ENCODE measurements at places on chromosomes 2 and 18.

- DNase-seq = no peak
Measured at GRCh38 chr2:111669928-111670695, 213.9 kb downstream of the ANAPC1 start.

GRCh38 chr2:238247002-238247822 is 7.4 kb upstream of the HES6 start:
- no peak for DNase-seq

DNA sequence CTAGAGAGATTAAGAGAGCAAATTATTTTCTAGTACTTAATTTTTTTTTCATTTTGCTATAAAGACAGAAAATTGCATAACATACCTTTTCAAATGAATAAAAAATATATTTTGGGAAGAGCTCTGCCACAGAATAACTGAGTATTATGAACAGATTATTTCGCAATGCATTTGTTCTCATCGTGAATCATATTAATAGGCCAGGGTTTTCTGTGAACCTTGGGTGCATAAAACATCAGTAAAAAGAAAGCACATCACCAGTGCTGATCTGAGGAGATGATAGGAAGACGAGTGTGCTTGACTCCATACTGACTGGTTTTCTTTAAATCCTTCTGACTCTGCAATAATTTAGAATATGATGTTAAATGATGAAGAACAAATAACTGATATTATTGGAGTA is 409.1 kb downstream of the CPS1 start:
- no peak for DNase-seq

DNA sequence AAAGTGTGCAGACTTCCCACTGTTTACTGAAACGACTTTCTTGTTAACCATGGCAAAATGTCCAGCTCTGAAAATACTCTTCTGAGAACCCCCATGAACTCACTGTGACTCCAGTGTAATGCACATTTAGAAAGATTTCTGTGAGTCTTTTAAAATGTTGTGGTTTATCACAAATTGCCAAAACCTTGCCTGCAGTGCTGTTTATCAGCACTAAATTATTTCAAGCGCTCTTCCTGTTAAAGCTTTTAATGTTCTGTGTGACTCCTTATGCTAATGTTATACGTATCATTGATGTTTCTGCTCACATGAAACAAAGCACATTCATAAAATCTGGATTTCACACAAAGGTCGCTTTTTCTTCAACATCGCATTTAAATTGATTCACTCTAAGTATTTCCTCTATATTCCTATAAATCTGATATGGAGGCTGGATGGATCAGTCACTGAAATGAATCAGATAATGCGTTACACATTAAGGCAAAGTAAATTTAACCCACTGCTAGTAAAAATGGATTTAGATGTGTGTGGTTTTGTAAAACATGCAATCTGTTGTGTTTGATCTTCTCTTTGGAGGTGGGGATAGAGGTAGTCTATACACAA is 521.2 kb downstream of the NYAP2 start:
- no peak for DNase-seq

DNA sequence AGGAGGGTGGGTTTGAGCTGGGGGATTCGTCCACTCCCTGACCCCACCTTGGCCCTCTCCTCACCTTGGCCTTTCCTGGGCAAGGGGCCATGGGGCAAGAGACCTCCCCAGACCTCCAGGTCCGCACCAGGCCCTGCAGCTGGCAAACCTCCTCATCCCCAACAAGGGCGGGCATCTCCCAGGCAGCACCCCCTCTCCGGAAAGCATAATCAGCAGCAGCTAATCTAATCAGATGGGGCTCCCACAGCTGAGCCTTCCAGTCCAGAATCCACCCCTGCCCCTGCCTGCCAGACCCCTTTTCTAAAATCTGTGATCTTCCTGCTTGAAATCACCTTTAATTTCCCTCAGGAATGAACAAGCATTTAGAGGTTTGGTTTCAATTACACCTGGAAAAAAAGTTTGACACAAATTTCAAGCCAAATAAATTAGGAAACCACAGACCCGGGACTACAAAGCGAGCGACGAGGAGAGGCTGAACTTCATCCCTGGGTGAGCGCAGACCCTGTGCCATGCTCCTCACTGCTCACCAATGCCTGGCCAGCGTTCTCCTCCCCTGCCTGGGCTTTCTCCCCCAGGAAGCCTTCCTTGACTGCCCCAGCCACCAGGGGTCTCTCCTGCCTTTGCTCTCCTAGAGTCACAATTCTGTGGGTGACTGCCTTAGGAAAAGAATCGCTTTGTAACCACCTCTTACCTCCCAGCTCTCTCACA is 143.0 kb upstream of the MYCN start:
- DNase-seq = no peak

DNA sequence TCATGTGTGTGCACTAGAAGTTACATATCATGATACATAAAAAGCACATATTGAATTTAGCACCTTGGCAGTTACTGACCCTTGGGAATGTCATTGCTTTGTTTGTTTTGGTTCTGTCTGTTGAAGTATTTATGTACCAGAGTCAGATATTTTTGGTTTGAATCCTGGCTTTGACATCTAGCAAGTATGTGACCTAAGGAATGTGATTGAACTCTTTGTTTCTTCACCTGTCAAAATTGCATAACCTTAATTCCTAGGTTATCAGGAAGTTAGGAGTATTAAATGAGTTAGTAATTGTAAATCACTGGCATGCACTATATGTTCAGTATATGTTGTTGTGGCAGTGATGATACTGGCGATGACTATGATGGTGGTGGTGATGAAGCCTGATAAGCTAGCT is 1003.5 kb upstream of the NRXN1 start:
- DNase-seq = no peak

- no peak for DNase-seq
Measured at GRCh38 chr2:201707753-201708152, 9.3 kb upstream of the MPP4 start.

DNA sequence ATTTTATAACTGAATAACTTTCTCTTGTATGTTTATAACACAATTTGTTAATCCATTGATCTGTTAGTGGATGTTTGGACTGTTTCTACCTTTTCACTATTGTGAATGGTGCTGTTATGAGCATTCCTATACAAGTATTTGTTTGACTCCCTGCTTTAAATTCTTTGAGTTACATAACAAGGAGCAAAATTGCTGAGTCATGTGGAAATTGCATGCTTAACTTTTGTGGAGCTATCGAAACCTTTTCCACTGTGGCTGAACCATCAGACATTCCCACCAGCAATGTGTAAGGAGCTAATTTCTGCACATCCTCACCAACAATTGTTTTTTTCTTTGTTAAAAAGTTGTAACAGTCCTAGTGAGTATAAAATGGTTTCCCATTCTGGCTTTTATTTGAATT is 415.5 kb downstream of the CBLN2 start:
- DNase-seq = no peak

DNA sequence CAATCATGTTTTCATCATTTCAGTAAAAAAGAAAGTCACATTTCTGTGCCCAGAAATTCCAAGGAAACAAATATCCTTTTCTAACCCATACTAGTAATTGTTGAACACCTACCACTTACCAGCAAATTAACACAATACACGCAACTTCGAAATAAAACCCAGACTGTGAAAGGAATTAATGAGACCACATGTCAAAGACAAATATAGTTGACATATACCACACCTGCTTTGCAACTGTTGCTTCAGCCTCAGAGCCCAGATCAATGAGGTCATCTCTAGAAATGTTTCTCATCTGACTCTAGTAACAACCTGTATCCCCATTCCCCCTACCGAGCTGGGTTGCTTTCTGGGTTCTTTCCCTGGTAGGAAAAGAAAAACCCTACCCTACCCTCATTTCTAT is 52.6 kb downstream of the TRIP12 start:
- DNase-seq = no peak

DNA sequence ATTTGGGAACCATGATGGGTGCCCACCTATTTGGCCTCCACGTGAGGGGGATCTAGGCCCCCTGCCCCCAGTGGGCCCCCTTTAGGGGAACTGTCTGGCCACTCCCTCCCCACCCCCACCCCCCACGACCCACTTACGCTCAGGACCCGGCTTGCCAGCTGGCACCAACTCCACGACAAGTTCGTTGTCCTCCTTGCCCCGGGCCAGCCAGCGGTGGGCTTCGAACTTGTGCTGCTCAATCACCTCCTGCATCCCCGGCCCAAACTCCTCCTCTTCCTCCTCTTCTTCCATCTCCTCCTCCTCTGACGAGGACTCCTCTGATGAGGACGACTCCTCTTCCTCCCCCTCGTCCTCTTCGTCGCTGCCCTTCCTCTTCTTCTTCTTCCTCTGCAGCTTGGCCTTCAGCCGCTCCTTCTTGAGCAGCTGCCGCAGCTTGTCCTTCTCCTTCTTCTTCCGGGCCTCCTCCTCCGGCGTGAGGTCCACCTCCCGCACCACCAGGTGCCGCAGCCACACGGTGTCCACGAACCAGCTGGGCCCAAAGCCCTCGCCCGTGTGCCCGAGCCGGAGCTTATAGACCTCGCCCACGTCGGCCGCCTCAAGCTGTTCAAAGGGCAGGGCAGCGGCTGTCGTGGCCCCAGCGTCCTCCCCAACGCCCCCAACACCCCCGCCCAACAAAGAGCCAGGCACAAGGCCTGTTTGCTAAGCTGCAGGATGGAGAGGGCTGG is 96.9 kb downstream of the LOXHD1 start:
- no peak for DNase-seq

GRCh38 chr2:105426626-105427292 is 27.9 kb upstream of the FHL2 start:
- DNase-seq = no peak

DNA sequence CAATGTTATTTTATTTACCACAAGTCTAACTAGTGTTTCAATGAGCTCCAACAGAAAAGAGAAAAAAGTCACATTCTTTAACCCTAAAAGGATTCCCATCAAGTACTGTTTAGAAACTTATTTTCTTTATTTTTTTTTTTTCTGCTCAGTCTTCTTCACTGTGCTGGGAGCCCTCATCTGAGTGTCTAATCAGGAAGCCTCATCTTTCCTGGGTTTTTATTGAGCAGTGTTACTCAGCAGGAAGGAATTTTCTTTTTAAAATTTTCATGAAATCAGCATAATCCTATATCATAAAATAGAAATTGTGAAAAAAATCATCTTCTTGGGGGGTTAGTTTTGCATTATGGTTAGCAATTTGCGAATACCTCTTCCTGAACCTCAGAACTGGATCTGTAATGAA is 453.8 kb downstream of the CDH2 start:
- DNase-seq = no peak

DNA sequence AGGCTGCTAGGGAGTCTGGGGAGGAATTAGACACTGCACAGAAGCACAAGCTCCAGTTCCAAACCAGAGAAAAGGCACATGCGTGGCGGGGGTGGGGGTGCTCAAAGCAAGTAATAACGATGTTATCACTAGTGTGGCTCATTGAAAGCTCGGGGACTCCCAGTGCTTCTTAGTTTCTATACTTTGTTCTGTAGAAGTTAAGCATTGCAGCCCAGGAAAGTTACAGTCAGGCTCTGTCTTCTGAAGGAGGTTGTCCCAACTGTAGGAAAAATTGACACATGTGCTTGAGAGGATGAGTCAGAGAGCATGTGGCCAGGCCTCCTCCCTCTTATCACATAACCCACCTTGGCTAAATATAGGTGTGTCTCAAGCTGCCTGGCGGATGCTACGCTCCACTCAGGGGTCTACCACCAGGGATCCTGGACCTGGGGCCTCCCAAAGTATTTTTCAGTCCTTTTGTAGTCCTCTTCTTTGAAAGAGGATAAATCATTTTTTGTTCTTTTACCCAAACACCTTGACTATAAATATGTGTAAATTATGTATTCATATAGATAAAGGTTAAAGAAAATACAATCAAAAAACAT is 3.8 kb downstream of the GALNT5 start:
- DNase-seq = no peak

- DNase-seq = no peak
Measured at GRCh38 chr2:127678991-127679390, 3.7 kb upstream of the LIMS2 start.

GRCh38 chr2:75342504-75343175 is 143.3 kb upstream of the TACR1 start:
- DNase-seq = no peak

DNA sequence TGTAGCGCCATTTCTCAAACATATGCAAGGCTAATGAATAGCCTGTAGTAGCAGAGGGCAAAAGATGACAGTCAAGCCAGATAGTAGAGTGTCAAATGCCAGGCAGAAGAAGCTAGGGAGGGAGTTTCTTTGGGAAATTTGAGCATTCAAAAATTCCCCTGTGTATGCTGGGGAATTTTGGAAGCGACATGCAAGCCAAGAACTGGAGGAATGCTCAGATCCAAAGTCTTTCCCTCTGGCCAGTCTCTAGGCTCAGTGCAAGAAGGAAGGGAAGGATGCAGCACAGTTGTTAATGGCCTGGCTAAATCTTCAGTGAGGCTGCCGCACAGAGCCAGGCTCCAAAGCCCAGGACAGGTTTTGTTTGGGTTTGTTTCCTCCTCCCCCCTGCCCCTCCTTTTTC is 59.9 kb downstream of the ATP9B start:
- no peak for DNase-seq

DNA sequence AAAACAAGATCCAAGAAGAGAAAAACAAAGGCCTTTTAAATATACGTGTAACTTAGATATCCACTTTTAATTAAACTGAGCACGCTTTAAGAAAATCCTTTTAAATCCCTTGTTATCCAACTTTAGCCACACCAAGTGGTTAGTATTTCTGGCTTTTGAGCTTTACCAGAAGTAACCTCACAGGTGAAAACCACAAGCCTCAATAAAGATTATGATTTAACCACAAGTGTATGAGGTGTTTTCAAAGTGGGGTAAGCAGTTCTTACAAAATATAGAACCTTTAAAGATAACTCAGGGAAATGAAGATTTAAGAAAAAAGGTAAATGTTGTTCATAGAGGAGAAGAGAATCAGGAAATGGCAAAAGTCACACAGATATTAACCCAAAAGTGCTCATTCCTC is 58.4 kb upstream of the CDCA7 start:
- DNase-seq = no peak

DNA sequence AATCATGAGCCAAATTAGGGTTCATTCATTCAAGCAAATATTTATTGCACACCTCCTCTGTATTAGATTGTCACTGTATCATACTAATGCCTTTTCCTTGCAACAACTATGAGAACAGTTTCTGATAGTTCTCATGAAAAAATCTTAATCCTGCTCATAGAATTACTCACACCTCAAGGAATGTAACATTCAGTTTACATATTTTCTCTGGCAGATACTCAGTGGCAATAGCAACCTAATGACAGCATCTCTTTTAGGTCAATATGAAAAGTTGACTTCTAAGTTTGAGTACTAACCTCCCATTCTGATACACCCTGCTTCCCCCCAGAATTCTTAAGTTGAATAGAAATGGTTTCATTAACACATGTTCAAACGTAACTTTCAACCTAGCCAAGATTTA is 132.0 kb downstream of the VWC2L start:
- no peak for DNase-seq

DNA sequence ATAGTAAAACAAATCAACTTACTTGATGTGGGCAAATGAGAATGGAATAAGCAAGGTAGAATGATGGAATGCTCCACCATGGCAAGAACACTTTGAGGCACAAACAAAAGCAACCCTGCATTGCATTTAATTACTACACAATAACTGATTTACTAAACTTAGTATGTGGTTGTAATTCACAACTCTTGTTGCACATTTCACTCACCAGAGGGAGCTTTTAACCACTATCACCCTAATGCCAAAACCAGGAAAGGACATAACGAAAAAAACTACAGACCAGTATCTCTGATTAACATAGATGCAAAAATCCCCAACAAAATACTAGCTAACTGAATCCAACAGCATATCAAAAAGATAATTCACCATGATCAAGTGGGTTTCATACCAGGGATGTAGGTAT is 659.8 kb downstream of the CPS1 start:
- DNase-seq = no peak

- DNase-seq = no peak
Measured at GRCh38 chr2:238254095-238254723, 14.4 kb upstream of the HES6 start.
